Cerebellar nuclear complex (tissue), 1 donor: ENCODE measurements at places on chromosomes 16 and 17.

DNA sequence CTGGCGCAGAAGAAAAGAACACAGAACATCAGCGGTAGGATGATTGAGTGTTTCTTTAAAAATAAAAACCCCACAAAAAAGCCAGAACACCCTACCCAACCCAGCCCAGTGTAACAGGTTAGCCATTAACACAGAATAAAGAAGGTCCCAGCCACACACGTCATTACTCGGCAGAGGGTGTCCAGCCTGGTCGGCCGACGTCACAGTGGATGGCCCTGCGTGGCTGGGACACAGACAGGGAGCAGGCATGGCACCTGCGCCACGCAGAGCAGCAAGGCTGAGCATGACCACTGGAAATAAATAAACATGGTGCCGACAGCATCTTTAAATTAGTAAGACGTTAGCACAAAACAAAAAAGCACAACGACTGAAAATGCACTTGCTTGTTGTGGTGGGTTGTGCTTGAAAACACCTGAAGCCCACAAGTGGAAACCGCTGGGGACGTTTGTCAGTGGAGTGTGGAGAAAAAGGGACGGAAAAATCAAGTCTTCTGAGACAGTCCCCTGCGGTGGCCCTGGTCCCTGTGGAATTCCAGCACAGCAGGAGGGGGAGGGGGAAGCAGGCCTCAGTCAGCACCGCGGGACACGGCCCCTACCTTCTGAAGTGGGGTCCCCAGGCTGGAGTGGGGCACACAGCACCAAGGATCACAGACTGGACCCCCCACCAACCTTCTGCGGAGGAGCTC is 39.2 kb downstream of the SLC7A5 start:
- no peak for DNase-seq

DNA sequence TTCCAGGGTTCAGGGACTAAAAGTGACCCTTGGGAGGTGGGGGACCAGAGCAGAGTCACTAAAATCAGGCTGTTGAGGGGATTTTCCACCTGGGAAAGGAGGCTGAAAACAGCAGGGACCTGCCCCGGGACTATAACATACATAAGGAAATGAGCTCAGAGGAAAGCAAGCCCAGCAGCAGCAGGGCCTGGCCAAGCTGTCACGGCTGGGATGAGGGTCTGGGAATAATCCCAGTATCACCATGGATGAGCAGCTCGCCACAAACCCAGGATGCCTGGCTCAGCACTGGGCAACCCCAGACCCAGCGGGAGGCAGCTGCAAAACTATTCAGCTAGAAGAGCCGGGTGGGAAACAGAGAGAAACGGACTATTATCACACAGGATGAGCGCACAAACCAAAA is 72.4 kb downstream of the RPH3AL start:
- DNase-seq: no peak

DNA sequence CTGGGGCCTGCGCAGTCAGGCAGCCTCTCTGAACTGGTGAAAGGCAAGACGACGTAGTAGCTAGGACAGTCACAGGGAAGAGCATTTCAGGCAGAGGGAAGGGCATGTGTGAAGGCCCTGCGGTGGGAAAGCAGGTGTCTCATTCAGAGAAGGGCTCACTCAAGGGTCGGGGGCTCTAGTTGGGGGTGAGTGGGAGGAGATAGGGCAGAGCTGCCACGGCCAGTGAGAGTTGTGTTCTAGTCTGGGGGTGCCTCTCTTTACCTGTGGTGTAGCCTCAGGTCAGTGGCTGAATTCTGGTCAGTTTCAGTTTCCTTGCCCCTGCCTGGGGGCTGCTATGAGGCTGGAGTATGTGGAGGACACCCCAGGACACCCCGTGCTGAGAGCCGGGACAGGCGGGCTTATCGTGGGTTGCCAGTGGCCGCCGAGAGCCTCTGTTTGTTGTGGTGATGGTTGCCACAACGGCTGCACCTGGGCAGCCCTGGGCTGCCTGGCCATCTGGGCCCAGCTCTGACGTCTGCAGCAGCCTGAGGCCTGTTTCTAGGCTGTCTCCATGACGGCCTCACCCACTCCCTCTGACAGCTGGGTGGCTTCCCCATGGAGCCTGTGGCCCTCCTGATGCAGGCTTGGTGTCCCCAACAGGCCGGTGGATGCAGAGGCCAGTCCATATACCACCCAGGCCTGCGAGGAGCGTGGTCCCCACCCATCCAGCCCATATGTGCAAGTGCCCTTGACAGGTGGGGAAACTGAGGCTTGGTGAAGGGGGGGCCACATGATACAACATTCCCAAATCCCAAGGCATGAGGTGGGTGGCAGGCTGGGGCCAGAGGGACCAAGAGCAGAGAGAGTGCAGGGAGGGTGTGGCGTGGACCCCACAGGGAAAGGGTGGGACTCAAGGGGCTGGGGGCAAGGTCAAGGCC is 10.8 kb downstream of the MAP2K3 start:
- no peak for DNase-seq

GRCh38 chr17:17502741-17503565 is 6.8 kb upstream of the RASD1 start:
- DNase-seq: no peak

GRCh38 chr16:89841275-89841674 is 13.0 kb downstream of the SPIRE2 start:
- DNase-seq: no peak

- DNase-seq: no peak
Observed at GRCh38 chr17:50239937-50240336, 34.3 kb upstream of the TMEM92 start.

DNA sequence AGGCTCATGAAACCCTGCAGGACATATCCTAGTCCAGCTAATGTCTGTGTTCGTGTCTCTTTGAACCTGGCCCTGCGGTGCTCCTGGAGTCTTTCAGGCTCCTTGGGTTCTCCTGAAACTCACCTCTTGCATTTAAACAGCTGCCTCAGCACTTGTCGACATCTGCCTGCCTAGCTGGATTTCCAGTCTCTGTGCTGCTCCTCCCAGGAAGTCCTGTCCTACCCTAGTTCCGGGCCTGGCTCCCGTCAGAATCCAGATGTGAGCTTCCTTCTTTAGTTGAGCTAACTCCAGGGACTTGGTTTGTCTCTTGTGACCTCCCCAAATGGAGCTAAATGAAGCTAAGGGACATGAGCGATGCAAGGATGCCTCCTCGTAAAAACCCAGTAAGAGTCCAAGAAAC is 155.2 kb upstream of the PIRT start:
- no peak for DNase-seq
